ENCODE measurements at places on chromosomes 6 and 20.
A peak's percentile ranks its signal among the peaks of the same experiment; 100 is the strongest.

DNA sequence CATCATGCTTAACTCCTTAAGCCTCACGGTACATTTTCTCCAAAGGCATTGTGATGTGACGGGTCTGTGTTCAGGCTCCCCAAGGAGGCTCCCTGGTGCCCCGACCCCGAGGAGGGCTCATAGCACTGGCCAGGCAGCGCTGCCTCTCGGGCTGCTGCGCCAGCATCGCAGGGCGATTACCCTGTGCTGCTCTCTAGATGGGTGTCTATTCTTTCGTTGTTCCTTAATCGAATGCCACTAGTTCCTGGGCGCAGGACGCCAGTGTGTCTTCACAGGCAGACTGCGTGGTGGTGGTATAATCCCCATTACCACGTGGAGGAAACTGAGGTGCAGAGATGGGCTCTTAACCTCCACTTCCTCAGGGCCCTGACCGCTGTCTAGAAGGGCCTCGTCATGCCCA is 267.4 kb downstream of the CDH4 start:
- no peak for DNase-seq

- DNase-seq, result no peak
These were observed 92.7 kb upstream of the AFDN start for GRCh38 chr6:167733740-167734661.

DNA sequence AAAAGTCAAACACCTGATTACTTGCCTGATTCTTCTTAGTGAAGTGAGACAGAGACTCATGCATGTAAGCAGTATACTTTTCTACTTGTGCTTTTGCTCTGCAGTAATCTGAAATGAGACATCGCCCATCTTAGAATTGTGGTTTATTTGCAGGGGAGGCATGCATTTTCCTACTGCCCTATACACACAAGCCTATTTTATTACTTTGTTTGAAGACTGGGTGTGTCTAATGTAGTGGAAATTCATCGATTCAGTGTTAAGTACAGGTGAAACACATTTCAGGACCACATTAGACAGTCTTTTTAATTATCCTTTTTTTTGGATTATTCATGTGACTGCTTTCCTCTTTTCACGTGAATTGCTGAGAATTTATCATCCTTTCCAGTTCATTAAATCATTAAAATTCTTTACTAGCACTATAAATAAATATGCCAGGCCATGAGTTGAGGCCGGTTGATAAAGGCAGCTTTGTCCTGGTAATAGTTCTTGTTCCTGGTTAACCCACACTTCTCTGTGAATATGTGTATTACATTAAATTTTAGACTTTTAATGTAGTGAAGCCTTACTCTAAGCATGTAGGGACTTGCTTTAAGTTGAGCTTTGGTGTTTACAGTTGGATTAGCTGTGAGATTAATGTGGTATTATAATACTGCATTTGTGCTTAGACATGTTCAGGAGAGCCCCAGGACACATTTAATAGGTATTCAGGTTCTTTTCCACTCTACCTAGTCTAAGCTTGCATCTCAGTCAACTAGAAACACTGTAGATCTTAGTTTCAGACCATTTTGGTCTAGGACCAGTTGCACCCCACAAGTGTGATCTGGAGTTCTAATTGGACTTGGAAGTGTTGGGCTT is 10.8 kb upstream of the BTBD3 start:
- DNase-seq, result no peak

DNA sequence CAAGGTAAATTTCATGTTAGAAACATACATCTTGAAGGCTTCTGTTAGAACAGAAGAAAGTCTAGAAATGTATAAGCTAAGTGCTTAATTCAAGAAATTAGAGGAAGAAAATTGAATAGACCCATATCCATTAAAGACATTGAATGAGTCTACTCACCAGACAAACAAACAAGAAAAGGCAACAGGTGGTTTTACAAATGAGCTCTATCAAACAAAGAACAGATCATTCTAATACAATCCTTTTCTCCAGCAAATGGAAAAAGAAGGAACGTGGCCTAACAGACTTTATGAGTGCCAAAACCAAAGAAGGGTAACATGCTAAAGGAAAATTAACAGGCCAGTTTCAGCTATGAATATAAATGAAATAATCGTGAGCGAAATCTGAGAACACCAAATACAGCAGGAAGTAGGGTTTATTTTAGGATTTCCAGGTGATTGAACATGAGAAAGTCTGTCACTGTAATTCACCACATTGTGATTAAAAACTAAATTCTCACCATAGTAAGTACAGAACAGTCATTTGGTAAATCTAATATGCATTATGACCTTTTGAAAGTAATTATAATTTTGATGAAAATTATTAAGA is 22.6 kb downstream of the MTHFD1L start:
- no peak for DNase-seq

DNA sequence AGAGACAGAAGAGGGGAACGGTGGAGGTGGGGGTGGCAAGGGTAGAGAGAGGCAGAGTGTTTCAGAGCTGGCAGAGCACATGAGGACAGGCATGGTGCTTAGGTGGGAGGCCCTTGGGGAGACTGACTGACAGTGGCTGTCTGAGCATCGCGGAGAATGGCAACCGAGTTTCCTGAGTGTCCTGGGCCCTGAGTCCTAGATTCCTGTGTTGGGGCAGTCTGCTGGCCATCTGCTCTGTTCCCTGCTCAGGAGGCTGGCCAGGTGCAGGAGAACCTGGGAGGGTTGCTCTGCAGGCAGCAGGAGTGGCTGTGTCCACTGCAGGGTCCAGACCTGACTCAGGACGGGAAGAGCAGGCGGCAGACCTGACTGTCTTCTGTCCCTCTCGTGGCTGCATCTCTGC is 248.9 kb downstream of the LRFN2 start:
- no peak for DNase-seq

DNA sequence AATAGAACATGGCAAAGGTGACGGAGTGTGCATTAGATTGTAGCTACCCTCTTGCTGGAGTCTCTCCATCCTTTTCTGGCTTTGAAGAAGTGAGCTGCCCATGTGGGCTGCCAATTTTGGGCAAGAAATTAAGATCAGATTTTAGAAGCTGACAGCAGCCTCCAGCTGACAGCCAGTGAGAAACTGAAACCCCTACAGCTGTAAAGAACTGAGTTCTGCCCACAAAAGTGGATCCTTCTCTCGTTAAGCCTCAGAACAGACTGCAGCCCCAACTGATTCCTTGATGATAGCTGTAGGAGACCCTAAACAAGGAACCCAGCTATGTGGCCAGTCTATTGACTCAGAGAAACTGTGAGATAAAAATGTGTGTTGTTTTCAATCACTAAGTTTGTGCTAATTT is 134.1 kb downstream of the CD109 start:
- DNase-seq, result no peak

DNA sequence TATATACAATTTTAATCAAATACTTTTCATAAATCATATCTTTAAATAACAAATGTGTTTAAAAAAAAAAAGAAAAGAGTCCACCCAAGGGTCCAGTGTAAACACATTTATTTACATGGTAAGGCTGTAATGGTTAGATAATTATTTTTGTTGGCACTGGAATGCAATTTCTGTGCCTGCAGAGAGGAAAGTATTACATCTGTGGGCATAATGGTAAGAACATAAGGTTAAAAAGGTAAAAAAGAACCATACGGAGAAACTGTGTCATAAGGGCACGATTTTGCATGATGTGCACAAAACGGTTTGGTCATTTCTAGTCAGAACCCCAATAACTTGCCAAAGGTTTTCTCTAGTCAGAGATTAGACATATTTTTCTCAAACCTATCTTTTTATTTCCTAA is 54.3 kb downstream of the RWDD2A start:
- DNase-seq, result no peak

DNA sequence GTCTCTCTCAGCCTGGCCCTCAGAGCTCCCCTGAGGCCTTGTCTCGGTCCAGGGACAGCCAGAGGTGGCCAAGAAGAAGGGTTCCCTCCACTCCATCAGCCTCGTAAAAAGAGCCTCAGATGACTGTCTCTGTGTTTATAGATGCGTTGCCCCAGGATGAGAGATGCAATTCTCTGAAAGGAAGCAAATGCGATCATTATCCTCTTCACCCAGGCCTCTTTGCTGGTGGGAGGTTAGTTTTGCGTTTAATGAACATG is 90.4 kb downstream of the YTHDF1 start:
- no peak for DNase-seq

GRCh38 chr6:113995634-113996033 is 24.7 kb upstream of the HDAC2 start:
- DNase-seq, result peak; percentile 93

DNA sequence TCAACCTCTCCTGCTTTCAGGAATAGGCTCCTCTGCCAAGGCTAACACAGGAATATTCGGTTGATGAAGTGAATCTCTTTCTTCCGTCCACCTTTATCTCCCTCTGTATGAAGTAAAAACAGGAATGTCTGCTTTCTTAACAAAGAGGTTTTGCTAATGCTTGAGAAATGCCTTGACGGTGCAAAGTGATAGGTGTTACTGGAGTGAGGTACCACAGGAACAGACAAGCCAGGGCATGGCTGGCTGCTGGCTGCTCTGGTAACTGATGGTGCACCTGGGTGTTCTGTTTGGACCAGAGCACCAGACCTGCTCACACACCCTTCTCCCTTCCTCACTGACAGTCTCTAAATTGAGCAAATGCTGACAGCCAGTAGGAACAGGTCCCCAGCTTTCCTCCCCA is 174.0 kb upstream of the FBXL4 start:
- DNase-seq, result no peak

GRCh38 chr6:38719358-38719757 is 4.2 kb downstream of the DNAH8 start:
- no peak for DNase-seq

DNA sequence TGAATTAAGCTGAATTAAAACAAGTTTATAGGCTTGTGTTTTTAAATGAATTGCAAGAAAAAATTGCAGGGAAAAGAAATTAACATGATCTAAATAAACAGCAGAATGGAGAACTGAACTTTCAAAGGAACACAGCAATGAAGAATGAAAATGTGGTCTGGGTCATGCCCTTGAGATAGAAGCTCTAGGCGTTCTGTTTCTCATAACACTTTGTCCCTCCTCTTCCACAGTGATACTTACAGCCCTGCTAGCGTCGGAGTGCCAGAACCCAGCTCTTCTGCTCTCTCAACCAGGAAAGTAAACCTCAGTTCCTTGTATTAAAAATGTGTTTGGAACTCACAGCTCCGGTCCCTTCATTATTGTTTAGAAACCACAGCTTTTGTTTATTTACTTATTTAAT is 11.4 kb downstream of the HMGCLL1 start:
- no peak for DNase-seq

GRCh38 chr6:135831016-135831415 is 20.5 kb upstream of the PDE7B start:
- no peak for DNase-seq

DNA sequence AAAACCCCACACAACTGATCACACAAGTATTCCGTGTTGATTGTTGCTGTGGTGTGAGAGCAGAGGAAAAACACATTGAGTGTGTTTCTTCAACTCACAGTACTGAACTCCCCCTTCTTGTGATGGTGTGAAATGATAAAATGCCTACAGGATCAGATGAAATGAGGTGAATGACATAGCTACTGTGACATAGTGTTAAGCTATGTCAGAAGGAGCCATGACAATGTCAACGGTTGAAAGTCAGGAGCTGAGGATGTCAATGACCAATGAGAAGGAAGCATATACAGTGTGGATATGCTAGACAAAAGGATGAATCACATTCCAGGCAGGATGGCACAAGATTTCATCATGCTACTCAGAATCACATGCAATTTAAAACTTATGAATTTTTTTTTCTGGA is 38.8 kb downstream of the WASF1 start:
- DNase-seq, result peak; percentile 4

Measured in ACHN (cell line).